ENCODE measurements at places on chromosomes 5 and 9.
A peak's percentile ranks its signal among the peaks of the same experiment; 100 is the strongest.

DNA sequence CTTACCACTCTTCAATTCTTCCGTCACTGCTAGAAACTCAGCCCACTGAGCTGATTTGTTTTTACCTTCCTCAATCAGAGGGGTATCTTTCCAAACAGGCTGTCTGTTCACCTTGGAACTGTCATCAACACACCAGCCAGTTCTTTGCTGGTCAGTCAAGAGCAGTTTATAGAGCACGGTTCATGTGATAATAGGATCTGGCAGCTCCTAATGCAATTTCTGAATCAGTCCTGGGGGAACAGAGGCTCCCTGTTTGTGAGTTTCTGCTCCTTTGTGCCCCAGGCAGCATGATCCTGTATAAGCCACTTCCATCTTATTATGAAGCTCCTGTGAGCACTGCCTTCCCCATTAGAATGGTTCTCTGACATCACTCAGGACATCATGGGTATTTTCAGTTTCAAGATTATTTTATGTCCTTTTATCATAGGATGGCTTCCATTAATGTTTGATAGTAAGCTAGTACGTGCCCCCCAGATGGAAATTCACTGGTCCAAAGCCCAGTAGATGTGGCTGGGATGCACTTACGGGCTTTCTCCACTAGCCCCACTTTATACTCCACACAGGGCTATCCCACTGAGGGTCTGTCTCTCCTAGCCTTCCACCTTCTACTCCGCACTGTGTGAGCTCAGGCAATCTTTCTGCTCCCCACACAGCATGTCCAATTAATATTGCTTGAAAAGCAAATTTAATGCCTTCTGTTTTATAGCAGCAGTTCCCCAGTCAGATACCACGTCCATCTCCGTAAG, 85.5 kb upstream of the SPIN1 start:
- DNase-seq, result no peak

DNA sequence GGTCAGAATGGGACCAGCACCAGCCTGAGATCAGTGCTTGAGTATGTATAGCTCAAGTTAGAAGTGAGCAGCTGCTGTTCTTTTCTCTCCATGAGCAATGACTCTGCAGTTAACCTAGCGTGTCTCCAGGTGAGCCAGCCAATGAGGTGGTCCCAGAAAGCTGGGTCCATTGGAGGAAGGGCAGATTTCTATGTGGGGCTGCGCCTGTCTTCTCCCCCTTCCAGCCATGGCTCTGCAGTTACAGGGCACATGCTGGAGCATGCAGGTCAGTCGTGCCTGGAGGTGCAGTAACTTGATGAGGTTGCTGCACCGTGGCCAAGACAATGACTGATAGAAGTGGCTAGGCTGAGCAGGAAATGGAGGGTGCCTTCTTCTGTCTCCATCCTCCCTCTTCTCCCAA, 29.6 kb upstream of the CXCL14 start:
- no peak for DNase-seq

DNA sequence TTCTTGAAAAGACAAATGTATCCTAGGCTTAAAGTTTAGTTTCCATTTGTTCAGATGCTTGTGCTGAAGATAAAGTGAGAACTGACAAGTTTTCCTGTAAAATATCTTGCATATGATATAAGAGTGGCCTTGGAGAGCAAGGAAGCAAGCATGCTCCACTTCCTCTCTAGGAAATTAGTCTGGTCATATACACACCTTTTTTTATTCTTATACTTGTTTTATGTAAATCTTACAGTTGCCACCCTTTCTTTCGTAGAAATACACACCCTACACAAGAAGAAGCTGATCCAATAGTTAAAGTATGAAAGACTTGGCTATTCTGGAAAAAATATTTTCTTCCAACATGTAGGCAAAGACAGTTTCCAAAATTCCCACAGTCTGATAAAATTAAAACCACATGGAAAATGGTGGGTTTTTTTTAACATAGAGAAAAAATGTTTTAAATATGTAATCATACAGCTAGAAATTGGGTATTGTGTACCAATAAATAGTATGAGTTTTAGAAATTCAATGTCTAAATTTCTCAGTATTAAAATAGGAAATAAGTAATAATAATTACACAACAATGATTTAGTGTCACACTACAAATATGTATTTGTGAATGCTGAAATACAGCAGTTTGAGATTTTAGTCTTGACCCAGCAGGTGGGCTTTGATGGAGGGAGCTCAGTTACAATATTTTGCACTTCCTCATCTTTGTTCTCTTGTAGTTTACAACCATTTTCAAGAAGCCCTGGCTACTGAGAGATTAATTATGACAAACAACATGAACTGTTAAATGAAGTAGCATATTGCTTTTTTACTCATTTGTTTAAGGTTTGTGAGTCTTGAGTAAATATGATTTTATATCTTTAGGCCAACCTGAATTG, 185.7 kb upstream of the GNA14 start:
- DNase-seq, result no peak

- DNase-seq, result peak; percentile 41
Measured at GRCh38 chr5:157502143-157502647, 42.2 kb downstream of the NIPAL4 start.

- no peak for DNase-seq
Measured at GRCh38 chr5:117205894-117206293, 631.3 kb upstream of the SEMA6A start.

All from GM19239 (cell line).